ENCODE measurements at places on chromosomes 13 and 19.

DNA sequence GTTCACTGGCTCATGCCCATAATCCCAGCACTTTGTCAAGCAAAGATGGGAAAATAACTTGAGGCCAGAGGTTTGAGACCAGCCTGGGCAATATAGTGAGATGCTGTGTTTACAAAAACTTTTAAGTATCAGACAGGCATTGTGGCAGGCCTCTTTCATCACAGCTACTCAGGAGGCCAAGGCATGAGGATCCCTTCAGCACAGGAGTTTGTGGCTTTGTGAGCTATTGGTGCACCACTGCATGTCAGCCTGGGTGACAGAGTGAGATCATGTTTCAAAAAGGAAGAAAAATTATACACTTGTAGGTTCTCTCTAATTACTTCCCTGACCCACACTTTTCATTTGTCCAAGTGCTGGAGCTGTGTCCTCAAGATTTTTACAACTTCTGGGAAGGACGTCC, 11.5 kb upstream of the LGALS14 start:
- DNase-seq = no peak

DNA sequence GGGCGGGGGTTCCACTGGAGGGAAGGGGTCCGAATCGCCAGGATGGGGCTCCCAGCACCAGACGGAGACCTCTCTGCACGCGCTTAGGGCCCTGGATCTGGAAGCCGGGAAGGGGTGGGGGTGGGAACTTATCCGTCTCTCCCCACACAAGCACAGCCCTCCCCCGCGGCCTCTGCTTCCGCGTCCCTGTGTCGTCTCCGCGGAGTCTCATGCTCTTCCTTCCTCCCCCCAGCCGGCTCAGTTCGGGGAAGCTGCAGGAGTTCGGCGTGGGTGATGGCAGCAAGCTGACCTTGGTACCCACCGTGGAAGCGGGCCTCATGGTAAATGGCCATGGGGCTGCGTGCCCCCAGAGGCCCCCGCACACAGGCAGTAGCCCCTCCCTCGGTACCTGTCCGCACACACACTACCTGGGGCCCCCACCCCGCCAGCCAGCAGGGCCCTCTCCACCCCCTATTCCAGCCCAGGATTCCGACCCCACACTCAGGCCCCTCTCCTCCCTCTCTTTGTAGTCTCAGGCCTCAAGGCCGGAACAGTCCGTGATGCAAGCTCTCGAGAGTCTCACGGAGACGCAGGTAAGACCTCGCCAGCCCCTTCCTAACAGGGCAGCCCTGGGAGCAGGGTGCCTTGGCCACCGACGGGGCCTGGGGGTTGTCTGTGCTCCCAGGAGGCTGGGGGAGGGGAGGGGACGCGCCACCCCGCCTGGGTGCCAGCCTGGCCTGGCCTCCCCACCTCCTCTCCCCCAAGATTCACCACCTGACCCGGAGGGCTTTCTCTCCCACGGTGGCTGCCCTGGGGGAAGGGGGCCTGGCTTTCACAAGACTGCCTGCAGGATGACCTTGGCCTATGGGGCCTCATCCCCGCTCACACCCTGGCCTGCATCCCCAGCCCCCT, 3.2 kb downstream of the MIDN start:
- DNase-seq = no peak

DNA sequence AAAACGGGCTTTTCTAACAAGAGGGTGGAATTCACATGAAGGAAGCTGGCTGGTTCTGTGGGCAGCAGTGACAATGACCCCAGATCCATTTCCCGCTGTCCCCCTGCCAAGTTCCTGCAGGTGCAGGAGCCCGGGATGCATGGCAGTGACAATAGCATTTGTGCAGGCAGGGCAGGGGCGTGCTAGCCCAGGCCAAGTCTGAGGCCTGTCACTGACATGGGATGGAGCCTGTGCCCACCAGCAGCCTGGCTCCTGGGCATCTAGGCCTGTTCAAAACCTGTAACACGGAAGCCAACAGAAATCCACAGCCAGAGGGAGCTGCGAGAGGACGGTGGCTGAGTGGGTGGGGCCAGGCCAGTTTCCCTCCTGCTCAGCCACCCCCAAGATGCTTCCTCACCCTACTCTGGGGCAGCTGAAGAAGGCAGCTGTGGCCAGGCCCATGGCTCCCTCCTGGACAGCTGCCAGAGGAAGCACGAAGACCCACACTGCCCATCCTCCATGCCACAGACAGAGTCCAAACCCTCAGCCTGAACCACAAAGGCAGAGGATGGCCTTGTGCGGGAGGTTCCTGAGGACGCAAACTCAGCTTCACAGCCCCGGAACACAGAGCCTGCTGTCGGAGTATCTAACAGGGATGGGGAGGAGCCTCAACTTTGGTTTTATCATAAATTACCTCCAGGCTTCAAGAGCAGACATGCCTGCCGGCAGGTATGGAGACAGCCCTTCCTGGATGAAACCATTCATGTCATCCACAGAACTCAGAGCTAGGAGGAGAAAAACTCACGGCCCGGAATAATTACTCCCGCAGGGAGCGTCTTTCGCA, 74.0 kb downstream of the CEBPG start:
- DNase-seq = no peak

DNA sequence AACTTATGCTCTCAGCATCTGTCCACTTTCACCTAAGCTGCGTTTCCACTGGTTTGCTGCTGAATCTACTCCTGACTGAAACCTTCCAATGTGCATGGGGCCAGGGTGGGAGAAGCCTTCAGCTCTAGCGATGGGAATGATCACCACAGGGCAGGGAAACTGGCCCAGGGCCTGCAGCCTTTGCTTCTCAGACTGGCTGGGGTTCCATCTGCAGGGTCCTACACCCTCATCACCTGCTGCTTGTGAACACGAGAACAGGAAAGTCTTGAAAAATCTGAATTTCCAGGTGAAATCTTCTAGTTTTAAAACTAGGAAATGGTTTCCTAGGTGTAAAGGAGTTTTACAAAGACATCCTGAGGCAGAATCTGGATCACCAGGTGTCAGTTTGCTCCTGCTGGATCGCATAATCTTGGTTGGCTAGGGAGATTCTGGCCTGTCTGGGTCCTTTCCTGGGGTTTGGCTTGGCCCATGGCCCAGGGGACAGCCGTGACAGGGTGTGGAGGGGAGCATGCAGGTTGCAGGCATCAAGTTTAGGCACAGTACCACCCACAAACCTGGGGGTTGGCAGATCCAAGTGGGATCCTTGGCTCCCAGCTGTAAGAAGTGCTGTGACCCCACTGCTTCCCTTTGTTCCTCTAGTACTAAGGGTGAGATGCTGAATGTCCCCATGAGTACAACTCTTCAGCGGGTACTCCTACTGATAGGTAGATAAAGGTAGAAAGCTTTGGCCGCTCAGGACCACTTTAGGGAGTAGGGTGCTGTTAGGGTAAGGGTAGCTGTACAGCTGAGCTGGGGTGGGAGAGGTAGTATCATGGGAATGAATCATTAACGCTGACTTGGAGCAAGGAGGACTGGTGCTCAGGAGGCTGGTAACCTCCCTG, 1.8 kb upstream of the UBE2M start:
- DNase-seq = no peak

DNA sequence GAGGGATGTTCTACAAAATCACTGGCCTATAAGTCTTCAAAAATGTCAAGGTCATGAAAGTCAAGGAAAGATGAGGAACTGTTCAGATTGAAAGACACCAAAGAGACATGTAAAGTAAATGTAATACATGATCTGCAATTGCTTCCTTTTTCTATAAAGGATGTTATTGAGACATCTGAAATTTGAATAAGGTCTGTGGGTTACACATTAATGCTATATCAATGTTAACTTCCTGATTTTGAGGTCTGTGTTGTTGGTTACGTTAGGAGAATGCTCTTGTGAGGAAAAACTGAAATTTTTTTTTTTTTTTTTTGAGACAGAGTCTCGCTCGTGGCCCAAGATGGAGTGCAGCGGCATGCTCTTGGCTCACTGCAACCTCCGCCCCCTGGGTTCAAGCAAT, 197.4 kb downstream of the RGCC start:
- no peak for DNase-seq

GRCh38 chr13:65605396-65605795, 1624.7 kb downstream of the PCDH9 start:
- no peak for DNase-seq

DNA sequence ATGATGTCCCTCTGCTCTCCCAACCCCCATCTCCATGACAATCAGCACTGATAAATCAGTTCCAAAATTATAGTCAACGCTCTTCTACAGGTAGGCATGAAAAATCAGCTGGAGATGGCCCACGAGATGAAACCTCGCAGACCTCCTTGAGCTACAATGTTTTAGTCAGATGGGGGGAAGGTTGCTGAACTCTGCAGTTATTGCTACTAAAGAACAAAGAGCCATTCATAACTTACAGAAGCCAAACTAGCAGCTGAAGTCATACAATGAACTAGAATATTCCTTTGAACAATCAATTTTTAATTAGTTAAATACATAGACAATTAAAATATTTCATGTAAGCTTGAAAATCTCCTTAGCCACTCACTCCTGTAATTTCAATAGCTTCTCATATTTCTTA, 179.2 kb downstream of the NHLRC3 start:
- no peak for DNase-seq

DNA sequence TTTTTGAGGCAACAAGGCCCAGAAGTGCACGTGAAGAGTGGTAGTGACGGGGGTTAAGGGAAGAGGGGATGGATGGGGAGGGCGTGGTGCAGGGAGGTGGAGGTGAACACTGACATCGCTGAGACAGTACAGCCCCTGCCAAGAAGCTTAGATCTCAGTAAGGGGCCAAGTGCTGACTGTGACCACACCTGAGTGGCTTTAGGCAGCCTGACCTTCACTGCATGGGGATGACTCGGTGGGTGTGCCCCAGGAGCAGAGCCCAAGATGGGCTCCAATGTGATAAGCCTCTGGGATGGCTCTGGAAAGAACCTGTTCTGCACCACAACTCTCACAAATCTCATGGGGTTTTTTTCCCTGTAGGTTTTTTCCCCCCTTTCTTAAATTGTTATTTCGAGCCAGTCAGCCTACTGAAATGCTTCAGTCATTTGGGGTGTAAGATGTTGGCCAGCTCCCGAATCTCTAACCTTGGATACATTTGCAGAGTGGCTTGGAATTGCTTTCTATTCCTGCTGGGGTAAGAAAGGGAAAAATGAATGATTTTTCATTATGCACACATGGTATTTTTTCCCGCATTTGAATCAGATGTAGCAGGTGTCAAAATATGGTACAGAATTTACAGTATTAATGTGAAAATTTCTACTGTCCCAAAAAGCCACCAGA, 165.0 kb downstream of the TM9SF2 start:
- no peak for DNase-seq

- DNase-seq = no peak
Observed at GRCh38 chr13:60135344-60135743, 28.4 kb downstream of the DIAPH3 start.

- no peak for DNase-seq
Observed at GRCh38 chr13:20778311-20778710, 4.5 kb upstream of the EEF1AKMT1 start.

- no peak for DNase-seq
Observed at GRCh38 chr19:18433015-18433691, 4.8 kb downstream of the ISYNA1 start.

- DNase-seq = no peak
Observed at GRCh38 chr13:27619093-27619727, 1.1 kb downstream of the LNX2 start.

- no peak for DNase-seq
Observed at GRCh38 chr13:77896536-77896935, 22.1 kb downstream of the EDNRB start.

- DNase-seq = peak; percentile 92
Observed at GRCh38 chr19:41226053-41226873, 7.2 kb downstream of the AXL start.

DNA sequence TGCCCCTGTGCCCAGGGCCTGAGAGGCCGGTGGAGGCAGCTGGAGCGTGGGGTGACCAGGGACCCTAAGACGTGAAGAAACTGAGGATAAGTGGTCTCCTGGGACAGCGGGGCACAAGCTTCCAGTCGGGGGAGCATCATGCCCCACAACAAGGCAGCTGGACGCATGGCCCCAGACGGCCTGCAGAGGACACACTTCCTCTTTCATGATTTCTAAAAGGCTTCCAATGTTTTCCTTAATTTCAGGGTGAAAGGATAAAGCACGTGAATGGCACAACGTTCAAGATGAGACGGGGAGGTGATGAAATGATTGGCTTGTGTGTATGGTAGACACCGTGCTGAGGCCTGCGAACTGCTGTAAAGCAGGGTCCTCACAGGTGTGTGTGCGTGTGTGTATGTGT, 20.2 kb upstream of the MYDGF start:
- no peak for DNase-seq

DNA sequence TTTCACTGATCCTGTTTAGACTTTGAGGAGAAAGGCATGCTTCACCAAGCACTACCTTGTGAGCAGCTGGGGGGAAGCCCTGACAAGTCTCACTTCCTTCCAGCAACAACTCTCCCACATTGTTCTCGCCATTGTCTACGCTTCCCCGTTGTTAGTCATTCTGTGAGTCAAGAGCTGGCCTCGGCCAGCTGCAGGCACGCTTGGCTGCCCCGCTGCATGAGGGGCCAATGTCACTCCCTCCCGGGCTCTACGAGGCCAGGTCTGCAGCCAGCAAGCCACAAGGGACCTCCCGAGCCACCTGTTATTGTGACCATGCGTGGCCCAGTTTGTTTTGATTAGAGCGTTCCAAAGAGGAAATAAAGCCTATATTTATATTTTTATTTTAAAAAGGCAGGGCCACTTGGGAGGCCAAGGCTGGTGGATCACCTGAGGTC, 220.9 kb downstream of the FOXO1 start:
- no peak for DNase-seq

GRCh38 chr19:5369962-5370367, 29.4 kb upstream of the PTPRS start:
- peak; percentile 40 for DNase-seq

DNA sequence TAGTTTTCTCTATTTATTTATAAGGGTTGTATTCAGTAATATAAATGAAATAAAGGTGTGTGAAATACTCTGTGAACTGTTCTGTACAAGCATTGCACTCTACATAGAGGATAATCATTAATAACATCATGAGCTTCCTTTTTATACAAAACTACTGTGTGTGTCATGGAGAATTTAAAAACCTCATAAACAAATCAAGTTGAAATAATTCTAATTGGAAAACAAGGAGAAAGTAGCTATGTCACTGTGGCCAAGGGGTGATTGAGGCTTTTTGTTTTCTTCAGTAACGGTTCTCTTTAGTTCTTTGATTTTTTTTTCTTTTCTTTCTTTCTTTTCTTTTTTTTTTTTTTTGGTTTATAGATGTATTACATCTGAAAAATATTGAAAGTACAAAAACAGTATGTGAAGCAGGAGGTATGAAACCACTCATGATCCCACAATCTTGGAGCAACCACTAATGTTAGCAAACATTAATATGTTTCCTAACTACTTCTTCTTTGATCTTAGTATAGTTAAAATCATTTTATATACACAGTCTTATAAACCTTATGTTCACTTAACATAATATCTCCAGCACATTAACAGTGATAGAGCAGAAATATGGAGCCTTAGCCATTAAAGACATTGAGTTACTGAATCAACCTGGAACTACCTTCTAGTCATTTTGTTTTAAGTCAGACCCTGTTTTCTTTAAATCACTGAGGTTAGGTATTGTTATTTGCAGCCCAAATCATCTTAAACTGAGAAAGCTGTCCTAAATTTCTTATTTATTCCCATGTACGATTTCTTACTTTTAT, 45.4 kb downstream of the WDFY2 start:
- no peak for DNase-seq

GRCh38 chr19:48967346-48968178, 2.5 kb downstream of the FTL start:
- DNase-seq = no peak

Measured in AG08395 (cell line).